ENCODE measurements at places on chromosomes 16 and 17.

DNA sequence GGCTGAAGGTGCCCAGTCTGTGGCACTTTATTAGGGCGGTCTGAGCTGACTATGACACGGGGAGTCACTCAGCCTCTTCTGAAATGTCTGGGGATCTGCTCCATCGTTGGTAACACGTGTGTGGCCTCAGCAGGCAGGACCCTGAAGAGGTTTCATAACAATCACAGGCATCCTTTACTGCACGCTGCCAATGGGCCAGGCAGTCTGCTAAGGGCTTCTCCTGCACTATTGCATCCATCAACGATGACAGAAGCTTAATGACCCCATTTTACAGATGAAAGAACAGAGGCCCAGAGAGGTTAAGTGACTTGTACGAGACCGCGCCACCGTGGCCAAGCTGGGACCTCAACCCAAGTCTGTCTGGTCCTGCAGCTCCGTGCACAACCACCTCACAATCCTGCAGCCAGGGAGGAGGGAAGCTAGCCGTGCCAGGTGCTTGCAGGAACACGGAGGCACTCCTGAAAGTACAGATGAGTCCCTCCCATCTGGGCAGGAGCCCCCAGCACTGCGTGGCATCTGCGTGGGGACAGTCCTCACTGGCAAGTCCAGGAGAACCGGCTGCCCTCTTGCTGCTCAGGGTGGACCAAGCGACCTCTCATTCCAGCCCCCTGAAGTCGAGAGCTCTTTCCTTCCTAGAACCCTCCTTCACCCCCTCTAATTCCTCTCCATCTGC lies 40.0 kb downstream of the RPH3AL start:
- DNase-seq: no peak

DNA sequence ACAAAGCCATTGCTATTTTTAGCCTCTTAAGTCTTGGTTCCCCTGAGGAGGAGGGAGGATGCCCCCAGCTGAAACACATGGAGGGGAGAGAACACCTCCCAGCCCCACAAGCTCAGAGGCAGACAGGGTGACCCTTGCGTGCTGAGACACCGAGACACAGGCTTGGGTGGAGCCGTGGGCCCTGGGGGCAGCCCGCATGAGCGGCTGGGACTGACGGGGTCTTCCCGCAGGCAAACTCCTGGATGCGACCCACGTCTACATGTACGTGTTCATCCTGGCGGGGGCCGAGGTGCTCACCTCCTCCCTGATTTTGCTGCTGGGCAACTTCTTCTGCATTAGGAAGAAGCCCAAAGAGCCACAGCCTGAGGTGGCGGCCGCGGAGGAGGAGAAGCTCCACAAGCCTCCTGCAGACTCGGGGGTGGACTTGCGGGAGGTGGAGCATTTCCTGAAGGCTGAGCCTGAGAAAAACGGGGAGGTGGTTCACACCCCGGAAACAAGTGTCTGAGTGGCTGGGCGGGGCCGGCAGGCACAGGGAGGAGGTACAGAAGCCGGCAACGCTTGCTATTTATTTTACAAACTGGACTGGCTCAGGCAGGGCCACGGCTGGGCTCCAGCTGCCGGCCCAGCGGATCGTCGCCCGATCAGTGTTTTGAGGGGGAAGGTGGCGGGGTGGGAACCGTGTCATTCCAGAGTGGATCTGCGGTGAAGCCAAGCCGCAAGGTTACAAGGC lies 9.8 kb downstream of the SLC16A3 start:
- peak; percentile 48 for DNase-seq

DNA sequence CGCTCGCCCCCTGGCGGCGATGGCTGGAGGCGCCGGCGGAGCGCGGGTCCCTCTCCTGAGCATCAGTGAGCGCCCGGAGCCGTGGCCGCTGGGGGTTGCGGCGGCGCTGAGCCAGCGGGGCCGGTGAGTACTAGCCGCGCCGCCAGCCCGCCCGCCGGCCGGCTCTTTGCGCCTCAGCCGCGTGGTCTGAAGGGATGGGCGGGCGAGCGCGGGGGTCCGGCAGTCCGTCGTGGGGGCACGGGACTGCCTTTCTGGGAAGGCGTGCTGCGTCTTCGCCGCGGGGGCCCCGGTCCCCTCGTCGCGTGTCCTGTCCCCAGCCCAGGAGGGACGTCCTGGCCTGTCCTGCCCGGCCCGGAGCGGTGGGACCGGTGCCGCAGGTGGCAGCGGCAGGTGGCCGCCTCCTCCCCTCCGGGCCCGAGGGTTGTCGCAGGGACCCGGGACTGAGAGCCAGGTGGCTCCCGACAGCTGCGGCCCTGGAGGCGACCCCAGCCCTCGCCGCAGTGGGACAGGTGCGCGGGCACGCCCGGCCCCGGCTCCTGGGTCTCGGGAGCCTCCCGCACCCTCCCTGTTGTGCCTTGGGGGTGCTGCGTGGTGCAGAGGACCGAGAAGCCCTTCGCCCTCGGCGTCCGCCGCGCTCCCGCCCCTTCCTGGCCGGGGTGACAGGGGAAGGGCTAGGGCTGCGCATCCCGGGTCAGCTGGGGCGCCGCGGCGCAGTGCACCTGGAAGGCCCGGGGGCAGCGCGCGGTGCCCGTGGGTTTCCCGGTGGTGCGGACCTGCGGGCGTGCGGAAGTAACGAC lies at the start of gene SPECC1:
TSS of gene SPECC1 (plus strand) at position 58 of the 797 bp plus-strand sequence. CDS start 87,293 bp downstream, outside the sequence.
- peak; percentile 82 for DNase-seq

- DNase-seq: no peak
Observed at GRCh38 chr16:31453255-31454204, 5.8 kb upstream of the ARMC5 start.

- DNase-seq: no peak
Observed at GRCh38 chr17:48335858-48336500, 94.0 kb downstream of the SKAP1 start.

DNA sequence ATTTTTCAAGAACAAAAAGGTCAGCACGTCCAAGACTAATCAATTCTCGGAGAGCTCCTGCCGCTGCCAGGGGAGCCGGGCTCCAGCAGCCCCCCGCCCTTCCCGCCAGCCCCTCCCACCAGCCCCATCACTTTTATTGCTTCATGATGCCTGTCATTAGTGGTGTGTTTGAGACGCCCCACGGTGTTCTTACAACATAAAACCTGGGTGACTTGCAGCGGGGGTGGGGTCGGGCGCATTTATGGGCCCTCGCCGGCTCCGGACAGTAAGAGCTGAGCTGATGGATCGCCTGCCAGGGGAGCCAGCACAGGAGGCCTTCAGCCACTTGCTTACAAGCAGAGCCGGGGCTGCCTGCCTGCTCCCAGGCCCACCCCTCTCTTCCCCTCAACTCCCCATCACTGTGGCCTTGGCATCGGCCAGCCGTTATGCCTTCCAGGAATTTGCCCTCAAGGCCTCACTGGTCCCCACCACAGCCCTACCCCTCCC lies 82.9 kb upstream of the CBX4 start:
- no peak for DNase-seq
